Activated CD4-positive, alpha-beta T cell treated with anti-CD3 and anti-CD28 coated beads for 36 hours (primary cell): ENCODE measurements at places on chromosomes 4 and X.

GRCh38 chr4:179398414-179398813 lies 1956.2 kb upstream of the AGA start:
- DNase-seq: no peak

DNA sequence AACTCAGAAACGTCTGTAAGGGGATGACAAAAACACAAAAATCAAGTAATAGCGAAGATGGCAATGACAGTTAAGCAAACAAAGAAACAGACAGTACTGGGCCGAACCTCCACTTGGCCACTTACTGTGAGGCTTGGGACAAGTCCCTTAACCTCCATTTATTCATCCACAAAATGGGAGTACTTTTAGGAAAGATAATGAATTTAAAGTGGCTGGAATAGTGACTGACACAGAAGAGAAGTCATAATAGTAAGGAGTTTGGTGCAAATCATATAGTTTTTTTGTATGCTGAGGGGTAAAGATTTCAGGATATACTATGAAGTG lies 1.4 kb upstream of the TLR6 start:
- no peak for DNase-seq

DNA sequence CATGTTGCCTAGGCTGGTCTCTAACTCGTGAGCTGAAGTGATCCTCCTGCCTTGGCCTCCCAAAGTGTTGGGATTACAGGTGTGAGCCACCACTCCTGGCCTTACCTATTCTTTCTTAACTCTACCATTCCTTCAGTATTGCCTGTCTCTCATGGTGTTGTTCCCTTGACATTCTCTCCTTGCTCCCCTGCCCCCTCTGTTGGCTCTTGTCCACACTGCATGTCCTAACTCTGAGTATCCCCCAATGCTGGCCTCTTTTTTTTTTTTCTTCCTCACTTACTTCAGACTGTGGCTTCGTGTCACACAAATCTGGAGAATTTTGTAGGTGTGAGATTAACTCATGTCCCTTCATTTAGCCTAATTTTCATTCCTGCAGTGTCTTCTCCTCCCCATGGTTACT lies 22.9 kb upstream of the FRMPD4 start:
- DNase-seq: peak; percentile 5

GRCh38 chrX:93420525-93421082 lies 252.8 kb downstream of the NAP1L3 start:
- no peak for DNase-seq

GRCh38 chr4:10998846-10999245 lies 314.3 kb upstream of the CLNK start:
- DNase-seq: no peak

GRCh38 chrX:15645266-15645665 lies 19.3 kb downstream of the CLTRN start:
- DNase-seq: no peak
